ENCODE measurements at places on chromosomes 4 and X.

DNA sequence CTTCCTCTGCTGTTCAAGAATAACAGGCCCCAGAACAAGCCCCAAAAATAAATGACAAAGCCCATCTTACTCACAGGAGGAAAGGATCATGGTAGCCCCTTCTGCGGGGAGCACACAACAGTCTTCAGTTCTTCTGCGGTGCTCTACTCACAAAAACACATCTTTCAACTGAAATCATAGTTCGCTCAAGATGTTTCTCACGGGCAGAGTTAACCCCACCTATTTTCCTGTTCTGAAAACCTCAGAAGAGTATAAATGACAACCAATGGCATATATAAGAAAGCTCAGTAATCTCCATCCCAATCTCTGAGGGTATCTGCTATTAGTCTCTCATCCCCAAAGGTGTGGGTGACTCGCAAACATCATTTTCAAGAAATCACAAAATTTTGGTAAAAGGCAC lies at the start of gene TXK:
TXK (minus strand) TSS at position 170 of the 400 bp plus-strand sequence; CDS start at position 90, 80 bp downstream.
- DNase-seq, result peak; percentile 41

GRCh38 chr4:121421594-121421993 lies 40.8 kb upstream of the QRFPR start:
- no peak for DNase-seq

- DNase-seq, result no peak
Measured at GRCh38 chr4:54433686-54434085, 204.6 kb downstream of the PDGFRA start.

DNA sequence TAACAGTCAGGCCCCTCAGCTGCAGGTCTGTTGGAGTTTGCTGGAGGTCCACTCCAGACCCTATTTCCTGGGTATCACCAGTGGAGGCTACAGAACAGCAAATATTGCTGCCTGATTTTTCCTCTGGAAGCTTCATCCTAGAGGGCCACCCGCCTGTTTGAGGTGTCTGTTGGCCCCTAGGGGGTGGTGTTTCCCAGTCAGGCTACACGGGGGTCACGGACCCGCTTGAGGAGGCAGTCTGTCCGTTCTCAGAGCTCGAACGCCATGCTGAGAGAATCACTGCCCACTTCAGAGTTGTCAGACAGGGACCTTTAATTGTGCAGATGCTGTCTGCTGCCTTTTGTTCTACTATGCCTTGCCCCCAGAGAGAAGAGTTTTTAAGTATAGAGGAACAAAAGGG lies 160.8 kb downstream of the DKK2 start:
- DNase-seq, result no peak

- DNase-seq, result no peak
Measured at GRCh38 chrX:68808686-68809357, 20.0 kb upstream of the EFNB1 start.

DNA sequence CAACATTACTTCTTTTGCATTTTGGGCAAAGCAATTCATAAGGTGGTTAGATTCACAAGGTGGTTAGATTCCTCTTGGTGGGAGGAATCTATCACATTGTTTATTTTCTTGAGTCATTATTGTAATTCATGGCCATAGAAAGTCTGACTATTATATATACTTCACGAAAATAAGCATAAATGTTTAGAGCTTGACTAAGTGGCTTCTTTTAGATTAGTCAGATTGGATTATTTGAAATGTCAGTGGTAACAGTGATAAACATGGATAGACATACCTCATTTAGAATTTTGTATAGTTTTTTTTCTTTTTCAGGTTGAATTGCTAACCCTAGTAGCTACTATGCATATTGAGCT lies 24.9 kb upstream of the DYNLT3 start:
- DNase-seq, result no peak

DNA sequence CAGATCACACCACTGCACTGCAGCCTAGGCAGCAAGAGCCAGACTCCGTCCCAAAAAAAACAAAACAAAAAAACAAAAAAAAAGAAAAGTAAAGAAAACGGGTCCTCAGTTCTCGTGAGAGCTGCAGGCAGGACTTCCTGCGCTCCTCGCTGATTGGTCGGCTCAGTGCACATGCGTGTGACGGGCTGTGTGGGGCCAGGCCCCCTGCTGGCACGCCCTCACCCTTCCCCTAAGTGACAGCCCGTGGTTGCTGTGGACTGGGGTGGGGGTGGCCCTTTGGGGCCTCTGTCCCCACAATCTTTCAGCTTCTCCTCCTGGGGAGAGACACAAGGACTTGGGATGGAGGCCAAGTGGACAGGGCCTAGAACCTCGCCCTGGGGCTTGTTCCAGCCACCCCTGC lies at the start of gene FAM9B:
FAM9B (minus strand) TSS at position 139 of the 400 bp plus-strand sequence. CDS start 1,141 bp downstream, outside the sequence.
- no peak for DNase-seq

GRCh38 chr4:108148316-108148715 lies 20.4 kb downstream of the LEF1 start:
- DNase-seq, result no peak

DNA sequence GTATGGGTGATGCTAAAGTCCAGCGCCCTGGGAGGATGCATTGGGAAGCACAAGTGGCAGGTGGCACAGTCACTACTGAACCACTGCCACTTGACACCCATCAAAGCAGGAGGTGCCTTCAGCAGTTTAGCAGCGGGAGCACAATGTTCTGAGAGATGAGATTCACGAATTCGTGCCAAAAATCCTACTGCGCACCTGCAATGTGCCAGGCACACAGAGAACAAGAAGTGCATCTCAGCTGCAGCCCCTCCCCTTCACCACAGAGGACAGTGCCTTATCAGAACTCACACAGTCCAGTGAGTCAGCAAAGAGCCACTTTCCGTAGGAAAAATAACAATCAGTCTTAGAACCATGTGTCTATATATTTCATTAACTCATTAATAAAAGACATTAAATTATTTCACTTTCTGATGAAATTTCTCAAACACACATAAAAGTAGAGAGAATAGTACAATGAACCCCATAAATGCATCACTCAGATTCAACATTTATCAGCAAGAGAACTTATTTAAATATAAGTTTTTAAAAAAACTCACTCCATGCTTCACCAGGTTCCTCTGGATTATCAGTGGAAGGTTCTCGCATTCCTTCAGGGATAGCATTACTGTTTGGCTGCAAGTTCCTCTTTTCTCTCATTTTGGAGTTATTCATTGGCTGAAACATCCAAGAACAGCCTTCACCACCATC lies 47.0 kb downstream of the BEND2 start:
- DNase-seq, result no peak

GRCh38 chr4:65023883-65024670 lies 614.8 kb upstream of the TECRL start:
- DNase-seq, result no peak

- no peak for DNase-seq
Measured at GRCh38 chr4:153757407-153757806, 2.4 kb downstream of the RNF175 start.

GRCh38 chr4:77432717-77433417 lies 172.8 kb upstream of the CXCL13 start:
- DNase-seq, result no peak

- peak; percentile 31 for DNase-seq
Measured at GRCh38 chr4:90127223-90127705, at the start of gene CCSER1. TSS of gene CCSER1 (plus strand) at chr4:90127394.

DNA sequence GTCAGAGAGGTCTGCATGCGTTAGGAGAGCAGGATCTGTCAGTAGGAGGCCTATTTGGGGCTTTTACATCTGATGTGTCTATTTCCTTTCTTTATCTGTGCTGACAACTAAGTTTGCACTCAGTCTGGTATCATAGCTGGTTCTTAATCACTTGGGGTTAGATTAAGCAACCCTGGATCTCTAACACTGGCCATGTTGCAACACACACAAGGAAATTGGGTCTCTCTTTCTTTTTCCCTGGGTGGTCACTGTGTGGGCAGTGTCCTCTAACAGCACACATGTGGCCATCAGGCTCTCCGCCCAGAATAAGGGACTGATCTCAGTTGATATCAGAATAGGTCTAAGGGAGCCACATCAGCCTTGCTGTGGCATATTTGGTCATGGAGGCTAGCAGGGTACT lies 38.9 kb downstream of the IGFBP7 start:
- no peak for DNase-seq
